ENCODE measurements at places on chromosomes 5 and 9.

GRCh38 chr5:1253456-1254105 is 28.4 kb downstream of the SLC6A18 start:
- DNase-seq: no peak

- DNase-seq: no peak
Measured at GRCh38 chr5:79961716-79962574, 29.1 kb downstream of the MTX3 start.

DNA sequence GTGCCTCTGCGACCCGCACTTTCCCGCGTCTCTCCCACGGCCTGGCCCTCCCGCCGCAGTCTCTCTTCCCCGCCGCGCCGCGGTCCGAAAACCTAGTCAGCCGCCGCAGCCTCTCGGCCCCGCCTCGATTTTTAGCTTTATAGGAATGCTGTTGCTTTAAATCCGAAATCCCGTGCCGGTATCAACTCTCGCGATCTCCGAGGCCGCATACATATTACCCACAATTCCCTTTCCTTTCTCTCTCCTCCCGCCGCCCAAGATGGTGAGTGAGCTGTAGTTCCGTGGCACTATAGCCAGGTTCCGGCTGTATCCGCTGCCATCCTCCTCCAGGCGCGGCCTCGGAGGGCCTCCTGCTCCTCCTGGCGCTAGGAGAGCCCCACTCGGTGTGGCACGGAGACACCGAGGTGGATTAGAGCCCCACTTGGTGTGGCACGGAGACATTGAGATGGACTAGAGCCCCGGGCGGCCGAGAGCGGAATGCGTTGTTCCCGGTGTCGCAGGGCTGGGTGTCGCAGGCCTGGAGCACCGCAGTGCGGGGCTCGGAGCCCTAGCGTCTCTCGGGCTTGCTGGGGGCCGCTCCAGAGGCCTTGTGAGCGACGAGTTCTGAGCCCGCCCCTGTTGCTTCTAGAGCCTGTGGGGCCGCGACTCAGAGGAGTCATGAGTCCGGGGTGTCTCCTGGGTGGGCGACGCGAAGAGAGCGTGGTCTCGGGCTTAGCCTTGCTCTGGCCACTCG is at the start of the genes MED22 and RPL7A:
Gene MED22 (minus strand): TSS at position 147 of the 733 bp plus-strand sequence. CDS start 1,469 bp downstream, outside the sequence.
Gene RPL7A (plus strand): TSS at position 234 of the 733 bp plus-strand sequence. CDS start 26 bp downstream, at position 260.
- peak; percentile 85 for DNase-seq

GRCh38 chr5:164132358-164132757 is 626.9 kb downstream of the MAT2B start:
- DNase-seq: no peak

DNA sequence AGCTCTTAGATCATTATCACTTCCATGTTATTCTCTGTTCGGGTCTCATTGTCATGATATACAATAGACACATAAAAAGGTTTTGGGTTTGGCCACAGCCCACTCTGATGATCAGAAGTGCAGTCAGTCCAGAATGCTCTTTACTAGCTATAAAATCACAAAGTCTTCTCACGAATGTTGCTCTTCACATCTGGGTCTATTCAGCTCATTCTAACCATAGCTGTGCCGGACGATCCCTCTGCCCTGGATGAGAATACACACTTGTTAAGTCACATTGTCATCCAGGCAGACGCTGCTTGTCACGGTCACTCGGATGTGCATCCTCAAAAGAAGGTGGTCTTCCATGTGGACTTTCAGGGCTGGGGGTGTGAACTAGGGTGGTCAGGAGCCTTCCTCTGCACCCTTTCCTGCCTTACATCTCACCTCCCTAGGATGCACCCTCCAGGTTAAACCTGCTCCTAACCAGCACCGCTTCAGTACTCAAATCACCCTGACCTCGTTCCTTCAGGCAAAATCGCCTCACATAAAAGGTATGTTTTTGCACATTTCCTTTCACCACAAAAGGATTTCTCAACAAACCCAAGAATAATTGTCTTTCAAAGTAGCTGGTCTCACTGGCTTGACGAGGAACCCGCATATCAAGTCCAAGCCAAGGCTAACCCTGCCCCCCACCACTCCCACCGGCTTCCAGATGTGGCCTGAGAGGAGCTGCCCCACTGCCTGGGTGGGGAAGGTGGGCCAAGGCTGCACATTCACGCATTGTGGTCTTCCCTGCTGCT is 21.9 kb downstream of the ANKH start:
- no peak for DNase-seq

- no peak for DNase-seq
Measured at GRCh38 chr9:3949744-3950143, 350.1 kb downstream of the GLIS3 start.

DNA sequence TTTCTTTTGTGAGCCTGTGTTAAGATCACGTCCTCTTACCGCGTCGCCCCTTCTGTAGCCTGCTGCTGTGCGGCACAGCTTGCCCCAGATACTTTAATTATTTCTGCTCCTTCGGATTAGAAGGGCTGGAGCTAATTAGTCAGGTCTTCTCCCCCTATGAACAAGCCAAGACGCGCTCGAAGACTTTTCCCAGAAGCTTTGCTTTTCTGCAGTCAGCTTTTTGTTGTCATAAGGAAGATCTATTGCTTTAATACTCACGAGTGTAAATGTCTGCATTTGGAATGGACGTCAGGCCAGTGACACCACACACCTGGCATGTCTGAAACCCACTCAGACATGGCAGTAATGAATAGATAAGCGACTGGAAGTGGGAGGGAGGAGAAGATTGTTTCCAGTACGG is 37.0 kb downstream of the PRUNE2 start:
- DNase-seq: no peak

DNA sequence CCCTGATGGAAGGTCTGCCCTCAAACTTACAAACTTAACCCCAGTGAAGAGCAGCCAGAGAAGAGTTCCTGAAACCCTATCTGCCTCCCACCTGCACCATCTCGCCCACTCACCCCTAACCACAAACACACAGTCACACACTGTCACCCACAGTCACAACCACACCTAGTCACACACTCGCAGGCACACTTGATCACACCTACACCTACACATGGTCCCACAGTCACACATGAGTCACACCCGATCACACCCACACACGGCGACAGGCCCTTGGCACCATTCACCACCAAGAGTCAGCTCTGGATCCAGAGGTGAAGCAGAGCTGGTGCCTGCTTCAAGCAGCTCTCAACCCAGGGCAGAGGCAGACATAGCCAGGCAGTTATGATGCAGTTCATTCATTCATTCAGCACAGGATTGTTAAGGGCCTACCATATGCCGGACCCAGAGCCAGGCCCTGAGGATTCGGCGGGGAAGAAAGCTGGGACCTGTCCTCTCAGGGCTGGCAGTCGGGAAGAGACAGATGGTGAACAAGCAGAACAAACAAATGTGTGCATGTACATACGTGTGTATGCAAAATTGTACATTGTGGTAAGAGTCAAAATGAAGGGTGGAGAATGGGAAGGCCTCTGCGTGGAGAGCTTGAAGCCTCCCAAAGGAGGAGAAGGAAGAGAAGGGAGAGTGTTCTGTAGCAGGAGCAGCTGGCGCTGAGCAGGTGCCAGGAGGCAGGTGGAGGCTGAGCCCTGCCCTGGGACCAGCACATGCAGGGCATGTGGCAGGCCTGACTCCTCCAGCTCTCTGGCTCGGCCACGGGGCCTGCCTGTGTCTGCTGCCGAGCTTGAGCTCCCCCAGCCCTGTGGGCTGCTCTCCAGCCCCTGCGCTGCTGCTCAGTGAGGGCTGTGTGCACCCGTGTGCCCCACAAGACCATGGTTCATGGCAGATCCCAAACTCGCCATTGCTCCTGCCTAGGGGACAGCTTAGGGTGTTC is 6.4 kb downstream of the TSPAN17 start:
- no peak for DNase-seq

- DNase-seq: no peak
Measured at GRCh38 chr5:1783216-1783554, 16.5 kb downstream of the MRPL36 start.
